ENCODE measurements at places on chromosomes 16 and 17. TPM values are rescaled to one million over a fixed set of nuclear protein-coding genes. Genes with fewer than 3 reads are reported as not detected.

DNA sequence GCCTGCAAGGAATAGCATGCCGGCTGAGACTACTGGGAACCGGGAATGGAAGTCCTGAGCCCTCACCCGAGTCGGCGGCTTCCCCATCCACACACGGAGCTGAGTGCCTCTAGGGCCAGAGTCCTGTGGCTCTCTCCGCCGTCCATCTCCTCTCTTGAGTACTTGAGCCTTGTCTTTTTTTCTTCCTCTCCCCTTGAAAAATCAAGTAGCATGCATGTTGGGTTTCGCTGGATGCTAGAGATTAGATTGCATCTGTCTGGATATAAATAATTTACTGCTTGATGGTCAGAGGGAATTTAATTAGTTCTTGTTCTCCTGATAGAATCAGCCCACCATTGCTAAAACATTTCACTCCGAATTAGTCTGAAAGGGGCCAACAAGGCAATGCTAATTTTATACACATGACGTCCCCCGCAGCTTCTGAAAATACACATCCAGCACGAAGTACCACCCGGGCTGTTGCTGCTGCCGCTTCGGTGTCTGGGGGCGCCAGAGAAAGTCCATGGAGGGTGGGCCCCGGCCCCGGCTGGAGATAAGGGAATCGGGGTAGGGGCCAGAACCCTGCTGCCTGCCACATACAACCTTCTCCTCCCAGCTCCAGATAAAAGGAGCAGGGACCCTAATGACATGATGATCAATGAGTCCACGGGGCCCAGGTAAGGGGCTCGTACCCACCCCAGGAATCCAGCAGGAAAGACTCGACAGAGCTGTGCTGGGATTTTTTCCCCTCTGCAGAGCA is 48.5 kb downstream of the RBFOX3 start:
- no peak overlapping the region for H3K4me3 ChIP-seq
- DNase-seq, result no peak
- no peaks in the 10 kb centered on the region for H3K27me3 ChIP-seq

DNA sequence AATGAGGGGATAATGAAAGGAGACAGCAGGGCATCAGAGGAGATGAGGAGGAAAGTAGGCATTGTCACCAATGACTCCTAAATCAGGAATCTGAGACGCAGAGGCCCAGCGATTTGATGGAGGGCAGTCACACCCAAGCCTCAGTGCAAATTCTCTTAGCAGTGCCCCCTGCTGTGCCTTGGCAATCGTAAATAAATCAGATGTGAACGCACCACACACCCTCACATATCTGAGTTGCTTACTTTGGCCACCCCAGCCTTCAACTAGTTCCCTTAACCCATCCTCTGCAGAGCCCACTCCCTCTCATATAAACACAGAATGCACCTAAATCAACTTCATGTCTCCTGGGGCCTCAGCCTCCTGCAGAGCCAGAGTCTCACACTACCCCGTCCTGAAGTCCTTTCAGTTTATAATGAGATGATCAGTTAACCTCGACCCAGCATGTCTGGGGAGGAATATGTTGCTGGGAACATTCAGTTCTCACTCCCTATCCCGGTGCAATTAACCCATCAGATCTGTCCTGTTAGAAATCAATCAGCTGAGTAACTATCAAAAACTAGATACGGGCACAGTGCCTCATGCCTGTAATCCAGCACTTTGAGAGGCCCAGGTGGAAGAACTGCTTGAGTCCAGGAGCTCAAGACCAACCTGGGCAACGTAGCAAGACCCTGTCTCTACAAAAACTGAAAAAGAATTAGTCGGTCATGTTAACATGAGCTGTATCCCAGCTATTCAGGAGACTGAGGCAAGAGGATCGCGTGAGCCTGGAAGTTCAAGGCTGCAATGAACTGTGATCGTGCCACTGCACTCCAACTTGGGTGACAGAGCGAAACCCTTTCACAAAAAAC is 78.4 kb downstream of the SLC39A11 start:
- H3K36me3 ChIP-seq, result no peaks in the 10 kb centered on the region
- no peak overlapping the region for H3K4me3 ChIP-seq
- no peak for DNase-seq

DNA sequence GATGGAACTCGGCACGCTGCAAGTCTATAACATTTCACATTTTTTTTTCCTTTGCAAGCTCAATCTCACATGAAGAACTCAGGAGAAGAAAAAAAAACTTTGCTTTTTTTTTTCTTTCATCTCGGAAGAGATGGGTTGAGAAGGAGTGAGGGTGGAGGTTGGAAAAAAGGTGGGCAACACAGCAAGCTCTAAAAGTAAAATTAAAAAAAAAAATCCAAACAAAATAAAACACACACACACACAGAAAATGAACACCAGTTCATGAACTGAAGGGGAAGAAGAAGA is 2.5 kb downstream of the MAF start:
- H3K27me3 ChIP-seq, result no peaks in the 10 kb centered on the region
- peak overlapping the region; percentile 68 for H3K4me3 ChIP-seq
- DNase-seq, result no peak
- peaks cover 54% of the 10 kb centered on the region for H3K4me1 ChIP-seq

DNA sequence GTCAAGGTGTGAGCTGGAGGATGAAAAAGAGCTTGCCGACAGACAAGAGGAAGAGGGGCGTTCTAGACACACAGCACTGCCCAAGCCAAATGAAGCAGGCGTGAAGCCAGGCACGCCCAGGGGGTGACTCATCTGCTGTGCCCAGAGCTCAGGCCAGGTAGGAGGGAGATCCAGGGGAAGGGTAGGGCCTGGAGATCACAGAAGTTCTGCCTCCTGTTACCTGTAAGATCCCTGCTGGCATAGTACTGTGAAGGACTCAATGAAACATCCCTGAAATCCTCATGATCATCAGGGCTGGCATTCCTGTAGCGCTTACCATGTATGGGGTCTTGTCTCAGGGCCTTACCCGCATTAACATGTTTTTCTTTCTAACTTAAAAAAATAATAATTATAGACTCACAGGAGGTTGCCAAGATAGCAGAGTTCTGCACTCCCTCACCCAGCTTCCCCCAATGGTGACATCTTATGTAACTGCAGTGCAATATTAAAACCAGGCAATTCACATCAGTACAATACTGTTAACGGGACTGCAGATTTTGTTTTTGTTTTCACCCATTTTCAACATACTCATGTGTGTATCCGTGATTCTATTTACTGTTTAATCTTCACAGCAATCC is 158.6 kb downstream of the XYLT1 start:
- no peaks in the 10 kb centered on the region for H3K27me3 ChIP-seq
- H3K27ac ChIP-seq, result peak overlapping the region; percentile 87
- DNase-seq, result no peak
- peaks cover 55% of the 10 kb centered on the region for H3K4me1 ChIP-seq
- no peak overlapping the region for H3K4me3 ChIP-seq

DNA sequence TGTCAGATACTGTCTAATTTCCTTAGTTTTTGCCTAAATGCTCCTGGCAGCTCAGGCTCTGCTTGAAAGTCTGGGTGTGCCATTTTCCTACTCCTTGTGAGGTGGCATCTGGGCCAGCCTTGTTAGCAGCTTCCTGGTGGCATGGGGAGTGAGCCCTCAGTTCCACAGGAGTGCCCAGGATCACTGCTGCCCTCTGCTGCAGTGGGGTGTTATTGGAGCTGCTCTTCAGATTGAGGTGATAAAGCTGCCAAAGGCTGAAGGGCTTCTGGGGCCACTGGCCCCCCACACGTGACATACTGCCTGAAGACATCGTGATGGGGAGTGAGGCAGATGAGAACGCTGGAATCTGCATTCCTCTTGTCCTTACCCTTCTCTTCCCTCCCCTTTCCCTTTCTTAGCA is 27.4 kb downstream of the CEP95 start:
- no peak overlapping the region for H3K27ac ChIP-seq
- H3K36me3 ChIP-seq, result peaks cover 99% of the 10 kb centered on the region
- no peak for DNase-seq
- H3K4me3 ChIP-seq, result no peak overlapping the region
- no peaks in the 10 kb centered on the region for H3K4me1 ChIP-seq

- DNase-seq, result no peak
- peak overlapping the region; percentile 87 for H3K27ac ChIP-seq
- peak overlapping the region; percentile 81 for H3K4me3 ChIP-seq
- no peaks in the 10 kb centered on the region for H3K27me3 ChIP-seq
Observed at GRCh38 chr17:29760279-29761039, 137.7 kb upstream of the CORO6 start.

GRCh38 chr17:13594762-13595598 is 6.7 kb downstream of the HS3ST3A1 start:
- H3K27me3 ChIP-seq, result no peaks in the 10 kb centered on the region
- H3K4me3 ChIP-seq, result no peak overlapping the region
- H3K27ac ChIP-seq, result peak overlapping the region; percentile 18
- H3K4me1 ChIP-seq, result no peaks in the 10 kb centered on the region
- H3K36me3 ChIP-seq, result no peaks in the 10 kb centered on the region

- H3K36me3 ChIP-seq, result no peaks in the 10 kb centered on the region
- no peaks in the 10 kb centered on the region for H3K4me1 ChIP-seq
- DNase-seq, result no peak
- no peak overlapping the region for H3K27ac ChIP-seq
- no peaks in the 10 kb centered on the region for H3K27me3 ChIP-seq
Observed at GRCh38 chr16:13186813-13187212, 285.4 kb downstream of the SHISA9 start.

- peak overlapping the region; percentile 93 for H3K27ac ChIP-seq
- peaks cover 56% of the 10 kb centered on the region for H3K4me1 ChIP-seq
- no peaks in the 10 kb centered on the region for H3K27me3 ChIP-seq
- H3K4me3 ChIP-seq, result no peak overlapping the region
- no peaks in the 10 kb centered on the region for H3K36me3 ChIP-seq
Observed at GRCh38 chr17:68288804-68289203, 2.1 kb downstream of the SLC16A6 start.

DNA sequence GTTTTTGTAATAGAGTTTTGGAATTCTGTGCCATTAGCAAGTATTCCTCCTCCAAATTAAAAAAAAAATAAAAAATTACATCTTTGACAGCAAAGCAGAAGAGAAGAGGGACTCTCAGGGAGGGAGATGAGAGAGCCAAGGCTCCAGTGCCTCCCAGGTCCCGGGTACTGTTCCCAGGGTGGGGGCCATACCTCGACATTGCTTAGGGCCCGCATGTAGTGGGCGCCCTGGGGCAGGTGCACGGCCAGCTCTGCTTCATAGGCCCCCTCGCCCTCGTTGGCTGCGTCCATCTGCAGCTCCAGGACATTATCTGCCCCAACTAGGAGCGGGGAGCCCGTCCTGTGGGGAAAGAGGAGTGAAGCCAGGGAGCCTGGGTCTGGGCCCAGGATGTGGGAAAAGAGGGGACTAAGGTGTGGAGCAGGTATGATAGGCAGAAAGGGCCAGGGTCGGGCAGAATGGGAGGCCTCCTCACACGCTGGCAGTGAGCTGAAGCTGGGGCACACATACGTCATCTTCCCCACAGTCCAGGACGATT is 11.2 kb downstream of the ITGA2B start:
- no peaks in the 10 kb centered on the region for H3K36me3 ChIP-seq
- H3K4me1 ChIP-seq, result peaks cover 9% of the 10 kb centered on the region
- no peaks in the 10 kb centered on the region for H3K27me3 ChIP-seq

GRCh38 chr16:54923055-54923473 is 7.6 kb upstream of the IRX5 start:
- no peaks in the 10 kb centered on the region for H3K36me3 ChIP-seq
- no peak overlapping the region for H3K27ac ChIP-seq
- no peak overlapping the region for H3K4me3 ChIP-seq
- H3K27me3 ChIP-seq, result peaks cover 3% of the 10 kb centered on the region
- no peaks in the 10 kb centered on the region for H3K4me1 ChIP-seq

- no peak overlapping the region for H3K4me3 ChIP-seq
- H3K4me1 ChIP-seq, result peaks cover 54% of the 10 kb centered on the region
- H3K36me3 ChIP-seq, result no peaks in the 10 kb centered on the region
- no peak for DNase-seq
Observed at GRCh38 chr16:84507011-84507982, 2.8 kb upstream of the MEAK7 start.

DNA sequence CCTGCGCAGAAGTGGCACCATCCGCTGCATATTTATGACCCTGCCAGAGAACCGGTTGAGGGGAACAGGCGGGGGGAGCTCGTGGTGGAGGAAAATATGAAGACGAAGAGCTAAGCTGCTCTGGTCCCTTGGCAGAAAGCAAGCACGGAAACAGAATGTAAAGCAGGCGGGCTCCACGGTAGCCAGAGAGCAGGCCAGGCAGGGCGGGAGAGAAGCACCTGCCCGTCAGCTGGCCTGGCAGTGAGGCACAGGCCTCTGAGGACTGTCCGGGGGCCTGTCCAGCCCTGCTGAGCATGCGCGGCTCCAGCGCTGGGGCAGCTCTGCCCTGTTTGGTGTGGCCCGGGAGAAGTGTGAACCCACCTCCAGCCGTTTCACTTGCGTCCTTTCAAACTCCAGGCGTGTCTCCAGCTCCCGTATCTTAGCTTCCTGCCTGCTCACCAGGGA is 46.7 kb downstream of the PIPOX start:
- no peaks in the 10 kb centered on the region for H3K27me3 ChIP-seq
- DNase-seq, result no peak
- H3K27ac ChIP-seq, result no peak overlapping the region
- H3K4me1 ChIP-seq, result peaks cover 12% of the 10 kb centered on the region
- peaks cover 83% of the 10 kb centered on the region for H3K36me3 ChIP-seq

DNA sequence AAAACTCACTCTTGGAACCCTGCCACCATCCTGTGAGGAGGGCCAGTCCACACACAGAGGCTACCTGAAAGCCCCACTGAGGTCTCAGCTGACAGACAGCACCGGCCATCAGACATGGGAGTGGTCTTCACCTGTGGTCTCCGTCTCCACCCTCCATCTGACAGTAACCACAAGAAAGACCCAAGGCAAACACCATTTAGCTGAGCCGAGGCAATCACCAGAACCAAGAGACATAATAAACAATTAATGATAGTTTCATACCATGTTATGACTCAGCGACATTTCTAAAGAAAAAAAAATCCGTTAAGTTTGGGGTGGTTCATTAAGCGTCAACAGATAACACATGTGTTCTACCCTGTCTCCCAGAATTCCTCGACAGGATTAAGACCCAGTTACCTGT is 6.1 kb upstream of the EVPLL start:
- H3K27ac ChIP-seq, result no peak overlapping the region
- no peak for DNase-seq
- H3K27me3 ChIP-seq, result no peaks in the 10 kb centered on the region
- no peaks in the 10 kb centered on the region for H3K4me1 ChIP-seq

DNA sequence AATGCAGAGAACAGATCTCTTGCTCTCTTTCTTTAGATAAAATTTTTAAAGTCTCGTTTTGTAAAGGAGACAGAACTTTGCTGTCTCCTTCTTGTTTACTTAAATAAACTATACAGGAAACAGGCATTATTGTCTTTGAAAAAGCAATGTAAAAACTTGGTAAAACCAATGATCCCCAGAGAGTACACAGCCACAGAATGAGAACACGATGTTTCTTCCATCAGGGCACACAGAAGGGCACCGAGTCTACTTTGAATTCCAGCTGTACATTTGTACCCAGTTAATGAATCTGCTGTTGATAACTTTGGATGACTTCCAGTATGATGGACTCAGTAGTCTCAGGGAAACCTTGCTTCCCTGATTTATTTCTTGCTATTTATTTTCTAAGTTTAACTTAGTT is 8.1 kb upstream of the TMEM100 start:
- no peak for DNase-seq
- no peaks in the 10 kb centered on the region for H3K36me3 ChIP-seq
- peak overlapping the region; percentile 87 for H3K27ac ChIP-seq
- H3K4me1 ChIP-seq, result peaks cover 24% of the 10 kb centered on the region
- no peak overlapping the region for H3K4me3 ChIP-seq

GRCh38 chr17:81552244-81553017 is at the start of gene FAAP100:
FAAP100 (minus strand) TSS chr17:81552353; CDS start chr17:81552330, 23 bp downstream.
- H3K4me3 ChIP-seq, result peak within 1 kb of the TSS; percentile 89
- H3K36me3 ChIP-seq, result peaks cover 7% of the 10 kb centered on the region
- H3K27ac ChIP-seq, result peak within 1 kb of the TSS; percentile 86
- no peaks in the 10 kb centered on the region for H3K27me3 ChIP-seq

ADGRG1 gene
- total RNA-seq, result 46.9 TPM

GRB7 gene
- total RNA-seq, result 25.1 TPM

KRT9 gene
- total RNA-seq, result 0.61 TPM

TP53TG3F gene
- not detected for total RNA-seq

RASL10B gene
- 1.5 TPM for total RNA-seq

GP2 gene
- total RNA-seq, result not detected
